Smooth muscle cell of the brain vasculature (primary cell): ENCODE measurements at places on chromosomes 12 and 14.
A peak's percentile ranks its signal among the peaks of the same experiment; 100 is the strongest.

DNA sequence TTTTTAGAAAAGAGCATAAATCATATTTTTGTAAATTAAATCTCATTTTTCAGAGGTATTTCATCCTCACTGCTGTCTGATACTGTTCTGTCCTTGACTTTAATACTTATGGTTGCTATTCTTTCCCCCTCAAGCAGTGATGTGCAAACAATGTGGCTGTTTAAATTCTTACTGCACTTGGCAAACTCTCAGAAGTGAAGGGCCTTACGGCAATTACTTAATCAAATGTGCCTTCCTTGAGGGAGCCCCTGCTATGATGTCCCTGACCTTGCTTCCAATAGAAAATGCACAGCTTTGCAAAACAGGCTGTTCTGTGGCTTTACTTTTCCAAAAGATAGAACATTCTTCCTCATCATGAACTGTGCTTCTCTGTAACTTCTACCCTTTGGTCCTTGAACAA lies 35.2 kb downstream of the UBE3B start:
- peak; percentile 7 for DNase-seq

DNA sequence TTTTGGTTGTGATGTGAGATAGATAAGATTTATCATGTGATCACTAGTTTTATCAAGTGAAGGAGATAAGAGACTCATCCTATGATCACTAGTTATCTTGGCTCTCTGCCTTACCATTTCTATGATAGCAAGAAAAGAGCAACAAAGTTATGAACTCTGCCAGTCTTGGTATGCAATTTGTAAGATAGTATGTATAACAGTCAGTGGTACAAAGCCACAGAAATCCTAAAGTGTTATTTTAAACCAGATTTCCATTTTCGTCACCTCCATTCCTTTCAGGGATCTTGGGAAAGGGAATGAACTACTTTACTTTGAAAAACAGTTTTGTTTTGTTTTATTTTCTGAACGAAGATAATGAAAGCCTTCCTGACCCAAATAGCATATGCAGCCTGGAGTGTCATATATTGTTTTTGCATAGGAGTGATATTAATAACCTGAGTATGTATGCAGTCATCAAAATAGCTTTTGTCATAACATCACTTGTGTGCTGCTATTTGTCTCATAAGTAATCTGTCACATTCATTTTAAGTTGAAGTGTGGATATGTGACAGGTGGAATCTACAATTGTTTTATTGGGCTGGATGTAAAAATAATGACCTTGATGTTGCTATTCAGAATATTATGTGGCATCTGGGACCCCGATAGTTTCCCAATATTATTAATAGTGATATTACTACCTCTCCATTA lies 35.0 kb downstream of the FLRT2 start:
- DNase-seq, result no peak

- DNase-seq, result no peak
Observed at GRCh38 chr12:93106910-93107309, 177.8 kb upstream of the EEA1 start.

DNA sequence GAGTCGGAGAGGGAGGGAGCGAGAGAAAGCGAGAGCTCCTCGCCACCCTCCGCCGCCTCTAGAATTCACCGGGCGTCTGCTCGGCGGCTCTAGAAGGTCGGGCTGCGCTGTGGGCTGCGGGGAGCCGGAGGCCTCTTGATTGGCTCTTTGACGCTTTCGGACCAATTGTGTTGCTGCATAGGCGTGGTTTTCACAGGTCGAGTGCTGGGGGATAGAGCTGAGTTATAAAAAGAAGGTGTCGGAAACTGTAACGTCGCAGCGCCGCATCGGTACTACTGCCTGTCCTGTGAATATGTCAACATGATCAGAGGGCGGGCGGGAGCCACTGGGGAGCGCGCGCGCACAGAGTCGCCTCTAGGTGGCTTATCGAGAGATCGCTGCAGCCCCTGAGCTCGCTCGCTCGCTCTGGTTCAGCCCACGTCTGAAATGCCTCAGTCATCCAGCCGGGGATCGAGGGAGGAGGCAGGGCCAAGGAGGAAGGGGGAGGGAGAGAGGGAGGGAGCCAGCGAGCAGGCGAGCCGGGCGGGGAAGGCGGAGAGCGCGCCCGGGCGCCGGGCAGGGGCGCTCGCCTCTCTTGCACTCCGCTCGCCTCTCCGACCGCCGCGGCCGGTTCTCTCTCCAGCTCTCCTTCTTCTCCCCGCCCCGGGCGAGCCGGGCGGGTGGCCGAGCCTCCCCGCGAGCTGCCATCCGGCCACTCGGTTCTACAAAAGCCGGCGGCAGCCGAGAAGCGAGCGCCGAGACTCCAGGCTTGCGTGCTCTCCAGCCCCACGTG lies at the start of gene TBX3:
TBX3 (minus strand) TSS at position 78 of the 772 bp plus-strand sequence. CDS start 975 bp downstream, outside the sequence.
- peak; percentile 93 for DNase-seq

GRCh38 chr12:102426599-102427542 lies 53.5 kb downstream of the IGF1 start:
- DNase-seq, result no peak

- no peak for DNase-seq
Observed at GRCh38 chr14:105313381-105314286, 914 bp upstream of the PACS2 start.

- no peak for DNase-seq
Observed at GRCh38 chr12:9943240-9943639, 11.1 kb upstream of the CLEC2A start.

- DNase-seq, result no peak
Observed at GRCh38 chr14:24662753-24663152, 28.8 kb upstream of the GZMB start.

DNA sequence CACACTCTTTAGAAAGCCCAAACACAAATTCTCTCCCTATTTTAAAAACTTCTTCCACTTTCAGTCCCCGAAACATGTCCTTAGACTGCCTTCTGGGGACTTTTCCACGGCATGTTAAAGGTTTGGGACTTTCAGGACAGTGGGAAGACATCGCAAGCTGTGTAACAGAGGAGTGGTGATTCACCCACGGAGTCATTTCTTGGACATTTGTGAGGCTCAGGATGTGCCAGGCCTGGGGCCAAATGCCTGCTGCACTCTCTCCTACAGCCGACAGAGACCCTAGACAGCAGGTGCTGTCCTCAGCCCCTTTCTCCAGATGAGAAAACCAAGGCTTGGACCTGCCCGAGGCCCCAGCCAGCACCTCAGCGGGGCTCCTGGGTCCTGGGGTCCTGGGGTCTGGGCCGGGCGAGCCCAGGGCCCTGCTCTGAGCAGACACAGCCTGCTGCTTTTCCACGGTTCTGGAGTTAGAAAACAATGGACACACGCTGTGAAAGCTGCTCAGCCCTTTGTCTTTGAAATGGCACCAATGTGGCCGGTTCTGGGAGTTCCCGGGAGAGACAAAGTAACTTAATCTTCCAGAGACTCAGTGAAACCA lies 370.2 kb upstream of the SFSWAP start:
- DNase-seq, result no peak

GRCh38 chr12:2752676-2753371 lies 41.9 kb upstream of the FKBP4 start:
- DNase-seq, result peak; percentile 17

GRCh38 chr12:66387117-66387516 lies 84.8 kb downstream of the HELB start:
- no peak for DNase-seq

DNA sequence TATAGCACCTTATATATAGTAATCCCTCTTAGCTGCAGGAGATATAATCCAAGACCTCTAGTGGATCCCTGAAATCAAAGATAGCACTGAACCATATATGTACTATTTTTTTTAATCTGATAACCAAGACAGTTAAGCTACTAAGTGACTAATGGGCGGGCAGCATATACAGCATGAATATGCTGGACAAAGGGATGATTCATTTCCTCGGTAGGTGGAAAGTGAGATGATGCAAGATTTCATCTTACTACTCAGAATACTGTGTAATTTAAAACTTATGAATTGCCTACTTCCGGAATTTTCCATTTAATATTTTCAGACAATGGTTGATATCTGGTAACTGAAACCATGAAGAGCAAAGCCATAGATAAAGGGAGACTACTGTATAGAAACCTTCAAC lies 36.2 kb downstream of the PRMT8 start:
- no peak for DNase-seq

DNA sequence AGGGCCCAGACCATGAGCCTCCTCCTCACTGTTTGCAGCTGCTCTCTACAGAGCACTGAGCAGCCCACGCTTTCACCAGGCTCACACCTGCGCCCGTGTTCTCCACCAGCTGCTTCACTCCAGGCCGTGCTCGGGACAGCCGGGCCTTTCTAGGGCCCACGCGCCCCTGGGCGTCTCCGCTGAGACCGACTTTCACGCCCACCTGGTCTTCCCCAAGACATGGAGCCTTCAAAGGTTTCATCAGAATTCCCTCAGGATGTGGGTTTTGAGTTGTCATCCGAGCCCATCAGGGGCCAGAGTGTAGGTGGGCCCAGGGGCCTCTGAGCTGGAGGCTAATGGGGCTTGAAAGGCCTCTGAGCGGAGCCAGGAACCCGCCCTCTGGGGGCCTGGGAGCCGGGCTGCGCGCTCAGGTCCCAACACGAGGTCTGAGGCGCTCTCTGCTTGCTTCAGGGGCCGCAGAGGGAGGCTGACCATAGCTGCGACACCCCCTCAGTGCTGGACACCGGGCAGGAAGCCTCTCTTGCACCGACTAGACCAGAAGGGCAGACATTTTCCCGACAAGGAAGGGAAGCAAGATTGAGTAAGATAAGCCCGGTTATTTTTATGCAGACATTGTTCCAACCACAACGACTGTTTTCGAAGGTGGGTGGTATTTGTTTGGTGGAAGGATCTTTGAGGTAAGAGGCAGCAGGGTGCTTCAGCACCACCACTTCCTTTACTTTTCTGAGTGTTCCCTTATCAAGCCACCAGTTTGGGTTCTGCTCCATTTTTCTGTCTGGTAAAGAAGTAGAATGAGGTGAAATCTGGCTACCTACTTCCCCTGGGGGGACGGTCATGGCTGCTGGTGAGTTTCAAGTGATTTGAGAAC lies 125.0 kb upstream of the FUT8 start:
- no peak for DNase-seq

- no peak for DNase-seq
Observed at GRCh38 chr12:110597885-110598284, 14.8 kb upstream of the PPTC7 start.

DNA sequence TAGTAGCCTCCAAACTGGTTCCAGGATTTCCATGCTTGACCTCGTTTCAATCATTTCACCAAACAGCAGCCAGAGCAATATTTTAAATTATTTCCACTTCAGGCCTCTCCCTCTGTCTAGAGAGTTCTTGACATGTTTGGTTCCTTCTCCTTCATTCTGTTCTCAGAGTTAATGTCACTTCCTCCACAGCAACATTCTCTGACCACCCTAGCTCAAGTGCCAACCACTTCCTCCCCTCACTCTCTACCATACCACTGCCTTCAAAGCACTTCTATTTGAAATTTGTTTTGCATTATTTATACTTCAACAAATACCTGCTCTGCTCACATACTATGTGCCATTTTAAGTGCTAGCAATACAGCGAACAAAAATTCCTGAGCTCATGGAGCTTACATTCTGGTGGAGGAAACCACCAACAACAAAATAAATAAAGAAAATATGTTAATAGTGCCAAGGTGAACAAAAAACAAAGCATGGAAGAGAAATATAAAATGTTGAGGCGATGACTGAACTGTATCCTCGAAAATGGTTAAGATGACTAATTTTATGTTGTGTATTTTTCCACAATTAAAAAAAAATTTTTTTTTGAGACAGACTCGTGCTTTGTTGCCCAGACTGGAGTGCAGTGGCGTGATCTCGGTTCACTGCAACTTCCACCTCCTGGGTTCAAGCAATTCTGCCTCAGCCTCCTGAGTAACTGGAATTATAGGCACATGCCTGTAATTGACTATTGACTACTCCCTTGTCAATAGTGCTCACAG lies 17.3 kb downstream of the BAZ1A start:
- no peak for DNase-seq

GRCh38 chr12:103880299-103881142 lies 39.5 kb upstream of the NT5DC3 start:
- peak; percentile 37 for DNase-seq

- no peak for DNase-seq
Observed at GRCh38 chr14:80455031-80455430, 243.7 kb upstream of the DIO2 start.
